ENCODE measurements at places on chromosomes 12 and 14.

- no peak for DNase-seq
These were observed 5.7 kb downstream of the MAP3K9 start for GRCh38 chr14:70803321-70804310.

DNA sequence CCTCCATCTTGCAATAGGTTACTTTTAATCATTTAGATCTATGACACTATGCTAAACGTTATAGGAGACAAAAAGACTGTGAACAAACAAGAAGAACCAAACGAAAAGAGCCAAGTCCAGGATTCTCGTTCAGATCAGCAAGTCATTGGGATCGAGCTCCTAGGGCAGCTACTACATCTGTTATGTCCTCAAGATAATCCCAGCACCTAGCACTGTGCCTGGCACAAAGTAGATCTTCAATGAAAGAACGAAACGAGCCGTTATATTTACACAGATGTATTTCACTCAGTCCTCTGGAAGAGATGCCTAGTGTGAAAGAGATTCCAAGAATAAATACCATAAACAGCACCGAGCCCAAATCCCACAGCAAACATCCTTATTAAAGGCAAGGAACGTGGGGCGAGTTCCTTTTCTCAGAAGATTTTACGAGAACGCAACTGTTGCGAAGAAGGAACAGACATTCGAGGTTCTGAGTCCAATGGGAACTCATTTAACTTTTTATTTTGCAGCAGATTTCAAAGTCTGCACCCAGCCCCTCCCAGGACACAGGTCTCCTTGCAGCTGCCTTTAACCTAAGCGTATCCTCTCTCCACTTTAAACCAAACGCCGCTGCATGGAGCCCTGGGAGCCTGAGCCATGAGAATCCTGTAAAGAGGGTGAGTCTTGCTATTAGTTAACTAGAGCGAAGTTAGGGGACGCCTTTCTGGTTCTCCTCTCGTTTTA is 544 bp upstream of the TDP1 start:
- DNase-seq: no peak

GRCh38 chr12:128204711-128205110 is 62.3 kb upstream of the TMEM132C start:
- DNase-seq: no peak

DNA sequence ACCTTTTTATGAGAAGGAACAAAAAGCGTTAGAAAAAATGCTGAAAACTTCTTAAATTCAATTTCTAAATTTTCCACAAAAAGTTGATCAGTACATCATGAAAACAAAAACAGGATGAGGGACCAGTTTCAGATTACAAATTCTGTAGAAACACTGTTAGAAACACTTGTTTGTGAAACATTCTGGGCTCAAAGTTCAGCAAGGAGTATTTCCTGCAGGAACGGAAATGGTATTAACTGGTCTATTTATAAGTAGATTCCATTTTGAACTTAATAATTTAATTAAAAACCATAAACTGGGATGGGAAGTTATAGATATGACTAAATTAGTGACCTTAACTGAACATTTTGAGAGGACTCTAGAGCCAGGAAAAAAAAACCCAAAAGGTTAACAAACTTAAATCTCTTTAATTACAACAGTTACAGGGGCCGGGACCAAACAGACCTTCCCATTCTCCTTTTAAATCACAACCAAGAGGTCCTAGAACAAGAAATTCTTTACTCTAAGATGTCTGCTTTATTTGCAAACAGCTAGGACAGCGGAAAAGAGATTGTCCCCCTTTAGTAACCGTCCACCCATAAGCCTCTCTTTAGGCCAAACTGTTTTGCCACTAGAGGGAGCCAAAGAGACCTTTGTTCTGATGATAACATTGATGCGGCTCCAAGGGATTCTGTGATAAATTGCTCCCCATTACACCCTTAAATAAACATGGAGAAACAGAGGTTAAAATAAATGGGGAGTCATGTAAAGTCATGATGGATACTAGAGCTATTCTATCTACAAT is 69.0 kb upstream of the RERGL start:
- no peak for DNase-seq

Data from MG63 (cell line).